ENCODE measurements at places on chromosomes 2 and 18.

GRCh38 chr2:107091163-107091864, 205.3 kb upstream of the ST6GAL2 start:
- H3K4me1 ChIP-seq = peaks cover 16% of the 10 kb centered on the region
- H3K36me3 ChIP-seq = no peaks in the 10 kb centered on the region
- H3K27ac ChIP-seq = peak overlapping the region; percentile 22
- H3K4me3 ChIP-seq = no peak overlapping the region
- H3K27me3 ChIP-seq = no peaks in the 10 kb centered on the region
- DNase-seq = peak; percentile 78

DNA sequence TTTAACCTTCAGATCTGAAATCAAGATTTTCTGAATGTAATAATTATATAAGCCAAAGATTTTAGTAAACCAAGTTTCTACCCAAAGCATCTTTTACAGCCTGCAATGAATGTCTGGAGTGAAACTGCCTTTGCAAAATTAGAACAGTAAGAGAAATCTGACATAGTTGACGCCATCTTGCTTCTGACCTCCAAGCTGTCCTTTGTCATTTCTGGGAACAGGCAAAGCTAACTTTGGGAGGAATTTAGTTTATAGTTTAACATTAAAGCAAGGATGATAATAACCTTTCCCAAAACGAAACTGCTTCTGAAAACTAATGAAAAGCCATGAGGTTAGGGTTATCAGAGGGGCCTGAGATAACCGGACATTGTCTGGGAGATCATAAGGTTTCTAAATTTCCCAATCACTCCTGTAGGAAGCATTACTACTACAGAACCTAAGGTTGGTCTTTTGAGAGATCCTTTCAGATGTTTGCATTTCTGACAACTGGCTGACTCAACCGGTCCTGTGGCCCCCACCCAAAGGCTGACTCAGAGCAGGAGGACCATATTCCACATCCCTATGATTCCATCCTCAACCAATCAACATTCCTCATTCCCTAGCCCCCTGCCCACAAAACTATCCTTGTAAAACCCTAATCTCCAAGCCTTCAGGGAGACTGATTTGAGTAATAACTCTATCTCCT, 124.5 kb downstream of the TMEM131 start:
- no peaks in the 10 kb centered on the region for H3K27me3 ChIP-seq
- no peaks in the 10 kb centered on the region for H3K36me3 ChIP-seq
- peak overlapping the region; percentile 100 for H3K27ac ChIP-seq
- peak; percentile 97 for DNase-seq
- H3K4me3 ChIP-seq = peak overlapping the region; percentile 50

DNA sequence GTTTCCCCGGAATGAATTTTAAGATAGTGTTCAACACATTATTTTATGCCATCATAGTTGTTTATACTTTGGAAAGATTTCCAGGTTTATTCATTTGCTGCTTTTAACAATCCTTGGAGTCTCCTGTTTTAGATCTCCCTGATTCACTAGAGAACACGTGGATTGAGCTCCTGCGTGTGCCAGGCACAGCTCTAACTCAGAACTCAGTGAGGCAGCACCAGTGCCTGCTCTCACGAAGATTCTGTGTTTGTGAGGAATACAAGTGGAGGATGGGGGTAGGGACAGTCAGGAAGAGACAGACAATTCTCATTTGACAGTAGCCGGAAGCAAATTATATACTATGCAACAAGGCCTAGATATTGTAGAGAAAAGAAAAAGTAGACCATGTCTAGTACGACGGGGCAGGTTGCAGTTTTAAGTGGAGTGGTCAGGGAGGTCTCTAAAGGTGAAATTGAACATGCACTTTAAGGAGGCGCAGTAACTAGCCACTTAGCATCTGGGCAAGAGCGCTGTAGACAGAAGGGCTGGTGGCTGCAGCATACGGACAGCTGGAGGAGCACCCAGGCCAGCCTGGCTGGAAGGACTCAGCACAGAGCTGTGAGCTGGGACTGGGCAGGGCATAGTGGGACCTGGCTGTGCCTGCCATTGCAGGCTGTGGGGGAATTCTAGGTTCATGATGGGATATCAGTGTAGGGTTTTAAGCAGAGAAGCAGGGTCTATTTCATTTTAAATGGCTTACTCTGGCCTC, 24.3 kb downstream of the RNF144A start:
- DNase-seq = no peak
- H3K36me3 ChIP-seq = no peaks in the 10 kb centered on the region
- no peak overlapping the region for H3K4me3 ChIP-seq
- H3K27ac ChIP-seq = no peak overlapping the region
- H3K4me1 ChIP-seq = peaks cover 13% of the 10 kb centered on the region

- H3K4me1 ChIP-seq = no peaks in the 10 kb centered on the region
- no peak overlapping the region for H3K4me3 ChIP-seq
- H3K27ac ChIP-seq = no peak overlapping the region
- H3K36me3 ChIP-seq = no peaks in the 10 kb centered on the region
Measured at GRCh38 chr2:162177301-162177700, 25.3 kb upstream of the GCG start.

- no peak overlapping the region for H3K4me3 ChIP-seq
- H3K36me3 ChIP-seq = no peaks in the 10 kb centered on the region
- no peak for DNase-seq
- H3K4me1 ChIP-seq = peaks cover 4% of the 10 kb centered on the region
Measured at GRCh38 chr2:29325544-29325943, 210.3 kb downstream of the CLIP4 start.

DNA sequence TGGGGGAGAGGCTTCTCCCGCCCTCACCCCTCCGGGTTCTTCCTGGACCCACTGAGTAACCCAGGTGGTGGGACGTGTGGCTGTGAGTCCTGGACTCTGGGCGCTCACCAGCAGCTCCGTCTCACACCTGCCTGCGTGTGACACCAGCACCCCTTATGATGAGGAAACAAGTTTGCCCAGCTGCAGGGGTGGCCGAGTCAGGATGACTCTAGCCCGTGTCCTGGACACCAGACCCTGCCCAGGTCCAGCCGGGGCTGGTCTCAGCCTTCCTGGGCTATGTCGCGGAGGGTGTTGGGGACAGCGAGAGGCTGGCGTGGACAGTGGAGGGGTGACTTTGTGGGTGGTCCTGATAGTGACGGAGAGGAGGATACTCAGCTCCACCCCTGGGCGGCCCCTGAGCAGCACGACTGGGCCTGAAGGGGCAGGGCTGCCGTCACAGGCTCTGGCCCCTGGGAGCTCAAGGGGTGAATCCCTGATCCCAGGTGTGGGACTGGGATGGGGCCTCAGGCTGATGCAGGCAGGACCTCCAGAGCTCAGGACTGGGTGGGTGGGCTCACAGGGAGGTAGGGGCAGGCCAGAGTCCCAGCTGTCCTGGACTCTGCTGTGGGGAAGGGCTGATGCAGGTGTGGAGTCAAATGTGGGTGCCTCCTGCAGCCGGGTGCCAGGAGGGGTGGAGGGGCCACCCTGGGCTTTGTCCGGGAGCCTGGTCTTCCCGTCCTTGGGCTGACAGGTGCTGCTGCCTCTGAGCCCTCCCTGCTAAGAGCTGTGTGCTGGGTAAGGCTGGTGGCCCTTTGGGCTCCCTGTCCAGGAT, 3.7 kb downstream of the GPR35 start:
- DNase-seq = no peak
- no peaks in the 10 kb centered on the region for H3K4me1 ChIP-seq
- H3K36me3 ChIP-seq = no peaks in the 10 kb centered on the region
- H3K4me3 ChIP-seq = no peak overlapping the region
- H3K27ac ChIP-seq = no peak overlapping the region

- no peaks in the 10 kb centered on the region for H3K27me3 ChIP-seq
- DNase-seq = no peak
- no peaks in the 10 kb centered on the region for H3K4me1 ChIP-seq
- no peaks in the 10 kb centered on the region for H3K36me3 ChIP-seq
- no peak overlapping the region for H3K4me3 ChIP-seq
- no peak overlapping the region for H3K27ac ChIP-seq
Measured at GRCh38 chr2:232973011-232973735, 39.9 kb downstream of the NGEF start.

DNA sequence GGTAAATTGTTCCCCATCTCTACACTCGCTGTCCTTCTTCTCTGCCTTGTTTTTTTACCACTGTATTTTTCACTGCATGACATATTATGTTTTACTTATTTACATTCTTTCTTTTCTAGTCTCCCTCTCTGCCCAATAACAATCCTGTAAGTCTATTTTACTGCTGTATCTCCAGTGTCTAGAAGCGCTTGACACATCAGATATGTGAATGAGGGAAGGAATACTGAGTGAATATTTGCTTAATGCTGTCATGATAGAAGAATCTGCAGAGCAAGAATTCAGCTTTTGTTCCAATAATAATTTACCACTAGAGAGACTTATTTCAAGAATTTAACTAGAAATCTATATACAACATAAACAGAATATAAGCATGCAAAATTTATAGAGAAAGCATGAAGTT, 99.5 kb downstream of the GALNT13 start:
- peak; percentile 30 for DNase-seq
- H3K4me1 ChIP-seq = no peaks in the 10 kb centered on the region
- no peaks in the 10 kb centered on the region for H3K27me3 ChIP-seq
- H3K4me3 ChIP-seq = no peak overlapping the region
- H3K36me3 ChIP-seq = no peaks in the 10 kb centered on the region
- H3K27ac ChIP-seq = no peak overlapping the region

- no peak for DNase-seq
- no peaks in the 10 kb centered on the region for H3K27me3 ChIP-seq
- no peaks in the 10 kb centered on the region for H3K36me3 ChIP-seq
- no peak overlapping the region for H3K4me3 ChIP-seq
- H3K4me1 ChIP-seq = no peaks in the 10 kb centered on the region
Measured at GRCh38 chr18:45526114-45526841, 89.0 kb upstream of the SLC14A2 start.

DNA sequence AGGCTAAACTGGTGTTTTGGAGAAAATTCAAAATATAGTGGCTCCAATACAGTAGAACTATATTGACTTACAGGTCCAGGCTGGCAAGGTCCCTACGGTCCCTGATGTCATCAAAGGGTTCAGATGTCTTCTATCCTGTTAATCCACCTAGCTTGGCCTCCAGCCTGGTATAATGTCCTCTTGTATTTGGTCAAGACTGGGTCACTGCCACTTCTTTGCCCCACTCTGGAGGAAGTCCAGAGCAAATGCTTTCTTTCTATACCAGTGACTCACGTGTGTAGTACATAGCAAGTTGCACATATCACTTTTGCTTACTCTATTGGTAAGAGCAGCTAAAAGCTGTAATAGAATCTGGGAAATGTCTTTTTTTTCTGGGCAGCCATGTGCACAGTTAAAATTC, 80.8 kb downstream of the LCLAT1 start:
- no peaks in the 10 kb centered on the region for H3K36me3 ChIP-seq
- no peak overlapping the region for H3K27ac ChIP-seq
- peak; percentile 21 for DNase-seq
- peaks cover 1% of the 10 kb centered on the region for H3K4me1 ChIP-seq
- H3K27me3 ChIP-seq = no peaks in the 10 kb centered on the region

- no peak overlapping the region for H3K4me3 ChIP-seq
- DNase-seq = no peak
- H3K4me1 ChIP-seq = no peaks in the 10 kb centered on the region
- no peaks in the 10 kb centered on the region for H3K27me3 ChIP-seq
Measured at GRCh38 chr18:54794823-54795222, 33.5 kb upstream of the RAB27B start.

GRCh38 chr18:13500869-13501542, 225.4 kb downstream of the FAM210A start:
- no peaks in the 10 kb centered on the region for H3K4me1 ChIP-seq
- no peak overlapping the region for H3K27ac ChIP-seq
- DNase-seq = peak; percentile 50
- H3K4me3 ChIP-seq = no peak overlapping the region
- H3K27me3 ChIP-seq = peaks cover 73% of the 10 kb centered on the region
- H3K36me3 ChIP-seq = no peaks in the 10 kb centered on the region

GRCh38 chr2:233892793-233893192, 24.4 kb upstream of the TRPM8 start:
- H3K27ac ChIP-seq = no peak overlapping the region
- no peaks in the 10 kb centered on the region for H3K36me3 ChIP-seq
- no peaks in the 10 kb centered on the region for H3K27me3 ChIP-seq
- no peaks in the 10 kb centered on the region for H3K4me1 ChIP-seq
- no peak overlapping the region for H3K4me3 ChIP-seq
- DNase-seq = peak; percentile 26

DNA sequence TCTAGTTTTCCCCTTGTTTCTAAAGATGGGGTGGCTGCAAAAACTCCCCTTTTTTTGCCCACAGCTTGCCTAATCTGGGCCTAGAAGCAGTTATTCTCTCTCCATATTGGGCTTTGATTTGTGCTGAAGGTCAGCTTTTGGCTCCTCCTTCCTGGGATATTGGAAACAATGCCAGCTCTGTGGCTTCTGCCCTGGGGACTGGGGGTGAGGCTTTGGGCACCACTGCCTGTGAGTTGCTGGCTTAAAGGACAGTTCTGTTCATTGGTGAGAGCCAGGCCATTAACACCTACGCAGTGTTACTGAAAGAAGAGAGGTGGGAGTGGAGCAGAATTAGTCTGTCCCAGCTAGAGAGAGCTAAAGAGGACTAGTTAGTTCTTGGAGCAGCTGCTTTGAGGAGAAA, 4.3 kb downstream of the UBXN2A start:
- H3K4me1 ChIP-seq = peaks cover 7% of the 10 kb centered on the region
- no peak for DNase-seq
- H3K4me3 ChIP-seq = no peak overlapping the region
- H3K36me3 ChIP-seq = no peaks in the 10 kb centered on the region

DNA sequence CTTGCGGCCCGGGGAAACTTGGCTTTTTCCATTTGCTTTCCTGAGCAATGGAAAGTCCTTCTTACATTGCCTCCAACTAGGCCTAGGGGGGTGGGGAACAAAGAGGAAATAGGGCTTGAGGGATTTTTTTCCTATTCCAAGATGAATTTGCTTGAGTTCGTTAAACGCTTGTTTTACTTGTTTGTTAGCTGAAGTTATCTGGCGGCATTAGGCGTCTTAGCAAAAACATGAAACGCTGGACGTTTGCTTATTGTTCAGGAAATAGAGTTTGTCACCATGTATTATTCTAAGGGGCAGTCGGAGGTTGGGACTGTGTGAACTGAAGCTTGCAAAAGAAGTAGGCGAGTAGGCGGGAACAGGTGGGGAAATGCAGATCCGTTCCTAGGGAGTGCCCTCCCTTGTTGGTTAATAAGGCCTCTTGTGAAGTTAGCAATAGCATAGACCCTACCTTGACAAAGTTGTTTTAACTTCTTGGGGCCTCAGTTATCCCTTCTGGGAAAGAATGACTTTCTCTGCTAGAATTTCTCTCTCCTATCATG, 1.9 kb downstream of the CABLES1 start:
- H3K36me3 ChIP-seq = no peaks in the 10 kb centered on the region
- H3K4me3 ChIP-seq = peak overlapping the region; percentile 72
- DNase-seq = no peak
- no peaks in the 10 kb centered on the region for H3K27me3 ChIP-seq
- no peak overlapping the region for H3K27ac ChIP-seq
- H3K4me1 ChIP-seq = peaks cover 47% of the 10 kb centered on the region

GRCh38 chr18:75429975-75430374, 2.5 kb upstream of the SMIM21 start:
- H3K4me3 ChIP-seq = no peak overlapping the region
- H3K27ac ChIP-seq = no peak overlapping the region
- DNase-seq = no peak
- H3K36me3 ChIP-seq = no peaks in the 10 kb centered on the region

DNA sequence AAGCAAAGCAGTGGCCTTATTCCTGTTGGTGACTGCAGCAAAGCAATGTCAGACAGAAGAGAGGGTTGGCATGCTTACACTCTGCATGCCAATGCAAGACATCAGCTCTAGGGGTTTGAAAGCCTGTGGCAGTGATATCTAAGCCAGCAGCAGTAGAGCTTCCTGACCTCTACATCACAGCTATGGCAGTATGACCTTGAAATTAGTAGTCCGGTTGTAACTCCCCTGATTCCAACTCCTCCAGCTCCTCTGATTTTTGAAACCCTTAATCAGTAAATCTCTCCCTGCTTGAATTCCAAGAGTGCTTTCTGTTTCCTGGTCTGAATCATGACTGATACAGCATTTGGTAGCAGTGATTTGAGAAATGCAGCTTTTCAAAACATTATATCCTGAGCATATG, 60.0 kb upstream of the LRP1B start:
- H3K4me3 ChIP-seq = no peak overlapping the region
- no peak overlapping the region for H3K27ac ChIP-seq
- no peaks in the 10 kb centered on the region for H3K27me3 ChIP-seq
- peak; percentile 15 for DNase-seq
- H3K4me1 ChIP-seq = peaks cover 22% of the 10 kb centered on the region

Data from PC-3 (cell line).